ENCODE measurements at places on chromosomes 1 and 21.

DNA sequence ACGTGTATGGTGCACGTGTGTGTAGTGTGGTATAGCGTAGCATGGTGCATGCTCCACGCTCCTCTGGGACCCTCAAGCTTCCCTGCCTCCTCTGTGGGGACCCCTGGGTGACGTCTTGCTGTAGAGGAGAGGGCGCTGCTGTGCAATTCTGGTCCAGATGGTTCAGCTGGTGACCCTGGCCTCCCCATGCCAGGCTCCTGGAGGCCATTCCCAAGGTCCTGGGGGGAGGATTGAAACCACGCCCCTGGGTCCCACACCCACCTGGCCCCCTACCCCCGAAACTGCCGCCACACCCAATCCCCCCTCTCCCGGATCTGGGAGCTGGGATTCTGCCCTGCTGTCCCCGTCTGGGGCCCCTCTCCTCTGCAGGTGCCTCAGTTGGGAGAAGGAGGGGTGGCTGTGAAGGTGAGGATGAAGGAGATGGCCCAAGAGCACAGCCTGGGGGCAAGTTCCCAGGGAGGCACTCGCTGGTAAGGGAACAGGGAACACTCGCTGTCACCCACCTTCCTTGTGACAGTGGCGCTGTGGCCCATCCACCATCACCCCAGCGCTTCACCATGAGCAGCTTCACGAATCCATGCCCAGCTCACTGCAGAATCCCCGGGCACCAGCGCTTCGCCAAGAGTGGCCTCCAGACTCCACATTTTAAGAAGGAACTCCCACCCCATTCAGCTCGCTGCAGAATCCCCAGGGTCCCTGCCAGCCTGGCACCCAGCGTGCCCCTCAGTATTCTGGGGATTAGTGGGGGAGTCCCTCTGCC is 38.0 kb downstream of the WDR4 start:
- peak; percentile 38 for DNase-seq

DNA sequence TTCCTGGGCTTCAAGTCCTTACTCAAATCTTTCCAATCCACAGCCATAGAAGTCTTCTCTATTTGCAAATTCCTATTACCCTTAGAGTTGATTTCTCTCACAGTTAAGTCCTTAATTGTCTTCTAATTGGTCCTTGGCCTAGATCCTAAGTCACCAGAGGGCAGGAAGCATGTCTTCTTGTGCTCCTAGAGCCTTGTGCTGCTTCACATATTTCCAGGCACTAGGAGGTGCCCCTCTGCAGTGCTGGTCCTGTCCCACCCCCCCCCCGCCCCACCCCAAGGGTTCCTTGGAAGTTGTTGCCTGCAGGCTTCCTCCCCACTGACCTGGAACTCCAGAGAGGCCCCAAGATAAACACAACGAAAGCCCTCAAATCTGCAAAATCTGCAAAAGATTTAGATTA is 28.1 kb upstream of the TARBP1 start:
- no peak for DNase-seq

- DNase-seq = no peak
These were observed 60.5 kb upstream of the KIAA1614 start for GRCh38 chr1:180851995-180852887.

- no peak for DNase-seq
These were observed 26.6 kb downstream of the ATF6 start for GRCh38 chr1:161792740-161793139.

DNA sequence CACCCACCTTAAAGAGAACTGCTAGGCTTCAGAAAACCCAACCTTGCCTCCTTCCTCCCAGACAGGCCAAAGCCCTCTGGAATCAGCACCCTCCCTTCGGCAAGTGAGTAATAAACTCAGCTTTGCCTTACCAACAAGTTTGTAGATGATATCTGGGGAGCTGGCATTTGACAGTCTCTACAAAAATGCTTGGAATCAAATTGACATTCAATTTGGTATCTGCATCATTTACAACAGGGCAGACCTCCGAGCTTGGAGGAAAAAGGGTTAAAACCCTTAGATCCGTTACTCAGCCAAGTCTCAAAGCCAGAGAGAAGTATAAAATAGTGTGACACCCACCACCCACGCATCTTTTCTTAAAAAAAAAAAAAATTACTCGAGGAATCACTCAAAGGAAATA is 149.3 kb upstream of the EDN2 start:
- no peak for DNase-seq

DNA sequence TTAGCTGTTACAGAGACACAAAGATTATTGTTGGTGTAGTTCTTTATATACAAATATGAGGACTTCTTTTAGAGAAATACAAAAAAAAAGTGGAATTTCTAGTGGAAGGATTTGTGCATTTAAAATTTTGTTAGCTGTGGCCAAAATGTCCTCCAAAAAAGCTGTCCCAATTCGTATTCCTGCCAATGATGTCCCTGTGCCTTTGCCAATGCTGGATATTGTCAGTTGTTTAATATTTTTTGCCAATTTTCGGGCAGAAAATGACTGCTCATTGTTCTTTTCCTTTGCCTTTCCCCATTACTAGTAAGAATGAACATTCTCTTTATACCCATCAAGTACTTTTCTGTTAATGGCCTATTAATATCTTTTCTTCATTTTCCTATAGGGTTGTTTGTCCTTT is 110.0 kb upstream of the HOOK1 start:
- DNase-seq = no peak

- no peak for DNase-seq
These were observed 108.3 kb upstream of the TTC34 start for GRCh38 chr1:2909797-2910196.

DNA sequence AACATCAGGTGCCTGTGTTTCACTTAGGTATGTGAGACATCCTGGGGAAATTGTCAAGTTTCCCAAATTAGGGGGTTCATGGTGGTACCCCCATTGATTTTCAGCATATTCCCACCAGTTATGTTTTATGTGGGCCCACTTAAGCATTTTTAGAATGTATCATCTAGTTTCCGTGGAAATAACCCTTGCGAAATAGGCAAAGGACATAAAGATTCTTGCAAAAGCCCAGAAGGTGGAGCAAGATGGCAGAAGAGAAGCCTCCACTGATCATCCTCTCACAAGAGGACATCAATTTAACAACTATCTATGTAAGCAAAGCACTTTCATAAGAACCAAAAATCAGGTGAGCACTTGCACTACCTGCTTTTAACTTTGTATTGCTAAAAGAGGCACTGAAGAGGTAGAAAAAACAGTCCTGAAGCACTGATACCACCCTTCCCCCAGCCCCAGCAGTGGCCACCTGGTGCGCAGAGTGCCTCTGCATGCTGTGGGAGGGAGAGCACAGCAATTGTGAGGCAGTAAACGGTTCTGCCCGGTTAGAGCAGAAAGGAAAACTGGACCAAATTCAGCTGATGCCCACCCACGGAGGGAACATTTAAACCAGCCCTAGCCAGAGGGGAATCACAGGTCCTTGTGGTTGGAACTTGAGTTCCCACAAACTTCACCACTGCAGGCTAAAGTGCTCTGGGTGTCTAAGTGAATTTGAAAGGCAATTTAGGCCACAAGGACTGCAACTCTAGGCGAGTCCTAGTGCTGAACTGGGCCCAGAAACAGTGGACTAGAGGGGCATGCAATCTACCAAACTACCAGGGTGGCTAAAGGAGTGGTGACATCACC is 23.2 kb downstream of the MCOLN2 start:
- no peak for DNase-seq

DNA sequence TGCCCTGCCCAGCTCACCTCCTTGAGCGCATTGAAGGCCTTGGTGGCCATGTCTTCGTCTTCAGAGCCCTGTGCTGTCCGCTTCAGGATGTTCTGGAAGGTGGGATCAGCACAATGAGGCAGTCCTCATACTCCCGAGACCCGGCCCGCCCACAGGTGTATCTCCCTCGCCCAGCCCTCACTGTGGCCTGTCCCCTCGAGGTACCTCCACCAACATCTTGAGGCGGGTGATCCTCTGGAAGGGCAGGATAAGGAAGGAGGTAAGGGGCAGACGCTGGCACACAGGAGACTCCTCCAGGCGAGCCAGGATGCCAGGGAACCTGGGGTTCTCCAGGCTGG is 7.1 kb downstream of the ARHGEF19 start:
- no peak for DNase-seq

GRCh38 chr1:168148916-168149315 is 12.2 kb upstream of the GPR161 start:
- DNase-seq = no peak

DNA sequence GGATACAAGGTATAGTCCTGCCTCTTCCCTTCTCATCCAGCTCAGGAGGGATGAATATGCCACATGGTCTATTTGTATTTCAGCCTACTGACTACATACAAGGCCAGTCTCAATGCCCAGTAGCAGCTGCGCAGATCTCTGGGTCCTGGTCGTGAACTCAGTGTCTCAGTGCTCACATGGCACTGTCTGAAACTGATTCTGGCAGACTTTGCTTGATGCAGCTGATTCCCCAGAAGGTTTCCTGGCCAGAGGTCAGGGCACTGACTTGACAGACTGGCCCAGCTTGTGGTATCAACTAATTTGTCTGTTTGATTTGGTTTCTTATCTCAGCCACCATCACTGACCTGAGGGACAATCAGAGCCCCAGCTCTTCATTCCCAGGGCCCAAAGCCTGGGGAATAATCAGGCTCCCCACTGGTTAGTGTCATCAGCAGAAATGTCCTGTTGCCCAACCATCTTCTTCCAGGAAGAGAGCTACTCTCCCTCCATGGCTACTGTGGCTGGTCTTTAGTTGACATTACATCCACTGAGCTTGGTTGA is 7.5 kb upstream of the SPRR4 start:
- DNase-seq = no peak

GRCh38 chr1:76260279-76260678 is 185.7 kb downstream of the ST6GALNAC3 start:
- no peak for DNase-seq

GRCh38 chr21:31443736-31444521 is 99.9 kb upstream of the TIAM1 start:
- DNase-seq = no peak

GRCh38 chr1:238951809-238952208 is 434.6 kb upstream of the CHRM3 start:
- DNase-seq = no peak

All from islet precursor cell (in vitro differentiated cells).